ENCODE measurements at places on chromosomes 6 and 20.

DNA sequence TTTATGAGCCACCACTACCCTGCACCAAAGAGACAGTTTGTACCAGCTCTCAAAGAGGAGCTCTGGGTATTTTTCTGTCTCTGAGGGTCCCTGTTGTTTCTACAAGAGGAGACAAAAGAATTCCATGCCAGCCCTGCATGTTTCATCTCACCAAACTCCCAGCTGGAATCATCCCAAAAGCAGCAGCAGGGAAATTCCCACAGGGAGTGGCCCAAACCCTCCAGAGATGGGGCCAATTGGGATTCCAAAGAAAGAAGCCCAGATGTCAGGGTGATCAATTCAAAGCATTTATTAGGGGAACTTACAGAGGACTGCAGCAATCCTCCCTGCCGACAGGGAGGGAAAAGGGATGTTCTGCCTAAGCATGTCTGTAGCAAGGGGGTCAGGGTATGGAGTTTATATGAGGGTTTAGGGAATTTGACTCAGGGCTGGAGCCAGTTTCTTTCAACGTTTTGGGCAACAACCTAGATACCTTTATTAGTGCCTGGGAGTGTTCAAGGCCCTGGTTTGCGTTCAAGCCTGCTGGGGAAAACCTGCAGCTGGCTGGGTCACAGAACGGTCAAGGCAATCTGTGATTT is 47.2 kb downstream of the MUC22 start:
- no peak for DNase-seq

DNA sequence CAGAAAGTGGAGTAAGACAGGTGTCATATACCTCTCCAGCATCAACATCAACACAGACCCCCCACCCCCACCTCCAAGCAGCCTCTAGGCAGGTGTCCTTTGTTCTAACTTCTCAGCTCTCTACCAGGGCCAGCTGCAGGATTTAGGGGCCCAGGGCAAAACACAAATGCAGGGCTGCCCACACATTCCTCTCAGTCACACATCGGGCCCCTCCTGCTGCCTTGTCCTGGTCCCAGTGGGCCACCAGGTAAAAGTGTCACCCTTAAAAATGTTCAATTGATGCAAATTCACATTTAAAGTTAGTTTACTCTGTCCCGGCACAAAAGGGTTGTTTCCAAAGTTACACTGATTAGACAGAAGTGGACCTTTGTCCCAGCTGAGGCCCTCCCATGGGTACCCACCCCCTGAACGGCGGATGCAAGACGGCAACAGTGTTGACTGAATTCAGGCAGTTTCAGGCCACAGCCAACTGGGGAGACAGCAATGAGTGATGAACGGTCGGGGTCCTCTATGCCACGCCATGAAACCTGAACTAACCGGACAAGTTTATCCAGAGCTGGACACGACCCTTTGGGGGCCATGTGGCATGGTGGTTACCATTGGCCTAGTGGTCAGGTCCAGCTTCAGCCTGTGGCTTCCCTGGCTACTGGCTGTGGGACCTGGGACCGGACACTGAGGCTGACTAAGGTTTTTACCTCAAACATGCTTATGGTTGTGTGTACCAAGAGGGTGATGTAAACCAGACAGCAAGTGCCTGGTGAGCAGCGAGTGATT is 52.2 kb upstream of the UNC93A start:
- DNase-seq, result no peak

DNA sequence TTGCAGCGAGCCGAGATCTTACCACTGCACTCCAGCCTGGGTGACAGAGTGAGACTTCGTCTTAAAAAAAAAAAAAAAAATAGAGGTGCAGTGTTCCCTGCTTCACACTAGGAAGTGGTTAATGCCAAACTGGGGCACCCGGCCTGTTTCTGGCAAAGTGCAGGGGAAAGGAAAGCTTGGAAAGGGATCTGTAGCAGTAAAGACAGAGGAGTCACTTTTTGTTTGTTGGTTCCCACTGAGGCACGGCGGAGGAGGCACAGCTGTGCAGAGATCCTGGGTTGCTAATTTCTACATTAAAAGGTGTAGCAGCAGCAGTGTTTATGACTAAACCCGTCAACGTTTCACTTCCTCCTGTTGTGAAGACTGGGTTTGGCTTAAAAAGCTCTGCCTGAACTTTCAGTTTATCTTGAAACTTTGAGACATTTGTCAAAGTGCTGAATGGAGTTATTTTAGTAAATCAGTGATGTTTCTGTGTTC is 125.6 kb downstream of the CARMIL1 start:
- peak; percentile 56 for DNase-seq

DNA sequence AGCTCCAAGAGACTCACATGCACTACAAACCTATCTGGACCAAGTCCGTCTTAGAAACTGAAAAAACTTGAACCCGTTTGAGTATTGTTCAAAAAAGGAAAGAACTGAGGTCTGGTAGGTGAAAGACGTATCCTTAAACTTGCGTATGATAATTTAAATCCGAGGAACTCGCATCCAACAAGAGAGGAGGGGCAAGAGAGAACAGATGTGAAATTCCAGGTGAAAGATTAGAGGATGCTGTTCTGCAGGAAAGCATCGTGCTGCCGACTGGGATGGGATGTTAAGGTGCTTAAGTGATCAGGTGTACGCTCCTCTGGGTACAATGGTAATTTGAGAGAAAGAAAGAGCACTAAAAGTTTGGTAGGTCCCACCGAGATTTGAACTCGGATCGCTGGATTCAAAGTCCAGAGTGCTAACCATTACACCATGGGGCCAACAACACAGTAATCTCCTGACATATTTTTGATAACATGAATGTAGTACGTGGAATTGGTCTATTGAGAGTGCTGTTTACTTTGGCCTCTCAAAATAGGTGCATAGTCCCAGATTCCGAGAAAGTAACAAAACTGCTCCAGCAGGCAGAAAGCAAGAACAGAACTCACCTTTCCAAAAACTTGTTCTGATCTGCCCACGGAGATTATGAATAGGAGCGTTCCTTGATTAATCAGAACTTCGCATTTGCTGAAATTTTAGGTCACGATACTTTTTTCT is 53.5 kb upstream of the BTN3A2 start:
- no peak for DNase-seq

DNA sequence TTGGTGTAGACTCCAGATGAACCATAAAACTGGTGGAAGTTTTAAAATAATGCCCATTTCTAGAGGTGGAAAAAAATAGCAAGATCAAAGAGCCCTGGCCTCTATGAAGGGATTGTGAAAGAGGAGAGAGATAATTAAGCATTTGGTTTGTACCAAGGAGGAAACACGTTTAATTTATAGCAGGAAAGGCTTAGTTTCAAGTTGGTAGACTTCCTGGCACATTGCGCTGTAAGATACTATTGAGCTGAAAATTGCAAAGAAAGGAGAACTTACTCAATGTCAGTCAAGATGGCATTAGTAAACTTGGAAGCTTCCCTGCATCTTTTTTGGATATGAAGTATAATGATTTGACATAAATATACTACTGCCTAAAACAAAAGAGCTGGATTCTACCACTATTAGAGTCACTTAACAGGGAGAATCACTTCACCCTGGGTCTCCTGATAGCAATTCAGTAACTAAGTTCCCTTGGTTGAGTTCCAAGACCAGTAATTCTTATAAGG is 24.4 kb downstream of the MARCKS start:
- no peak for DNase-seq

- DNase-seq, result no peak
Measured at GRCh38 chr20:38055294-38055693, 21.7 kb downstream of the RPRD1B start.

DNA sequence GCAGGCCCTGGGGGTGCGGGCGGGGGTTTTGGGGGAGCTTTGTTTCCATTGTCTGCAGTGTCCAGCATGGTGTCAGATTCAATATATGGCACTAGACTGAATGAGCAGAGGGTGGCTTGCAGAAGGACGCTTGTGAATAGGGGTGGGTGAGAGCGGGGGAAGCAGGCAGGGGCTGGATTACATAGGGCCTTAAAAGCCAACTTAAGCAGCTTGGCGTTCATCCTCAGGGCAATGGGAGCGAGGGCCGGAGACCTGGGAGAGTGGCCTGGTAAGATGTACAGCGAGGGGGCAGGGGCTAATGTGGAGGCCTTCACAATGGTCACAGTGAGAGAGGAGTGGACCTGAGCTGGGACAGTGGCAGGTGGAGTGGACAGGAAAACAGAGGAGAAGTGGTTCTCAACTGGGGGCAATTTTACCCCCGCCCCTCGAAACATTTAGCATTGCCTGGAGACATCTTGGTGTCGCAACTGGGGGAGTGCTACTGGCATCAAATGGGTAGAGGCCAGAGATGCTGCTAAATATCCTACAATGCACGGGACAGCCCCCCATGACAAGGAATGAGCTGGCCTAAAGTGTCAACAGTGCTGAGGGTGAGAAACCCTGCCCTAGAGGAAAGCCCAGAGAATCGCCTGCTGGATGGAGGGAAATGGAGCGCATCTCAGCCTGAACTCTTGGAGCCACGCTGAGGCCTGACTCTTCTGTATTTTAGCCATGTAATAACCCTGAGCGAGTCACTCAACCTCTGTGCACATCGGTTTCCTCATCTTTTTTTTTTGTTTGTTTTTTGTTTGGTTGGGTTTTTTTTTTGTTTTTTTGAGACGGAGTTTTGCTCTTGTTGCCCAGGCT is 15.1 kb upstream of the BAK1 start:
- no peak for DNase-seq

DNA sequence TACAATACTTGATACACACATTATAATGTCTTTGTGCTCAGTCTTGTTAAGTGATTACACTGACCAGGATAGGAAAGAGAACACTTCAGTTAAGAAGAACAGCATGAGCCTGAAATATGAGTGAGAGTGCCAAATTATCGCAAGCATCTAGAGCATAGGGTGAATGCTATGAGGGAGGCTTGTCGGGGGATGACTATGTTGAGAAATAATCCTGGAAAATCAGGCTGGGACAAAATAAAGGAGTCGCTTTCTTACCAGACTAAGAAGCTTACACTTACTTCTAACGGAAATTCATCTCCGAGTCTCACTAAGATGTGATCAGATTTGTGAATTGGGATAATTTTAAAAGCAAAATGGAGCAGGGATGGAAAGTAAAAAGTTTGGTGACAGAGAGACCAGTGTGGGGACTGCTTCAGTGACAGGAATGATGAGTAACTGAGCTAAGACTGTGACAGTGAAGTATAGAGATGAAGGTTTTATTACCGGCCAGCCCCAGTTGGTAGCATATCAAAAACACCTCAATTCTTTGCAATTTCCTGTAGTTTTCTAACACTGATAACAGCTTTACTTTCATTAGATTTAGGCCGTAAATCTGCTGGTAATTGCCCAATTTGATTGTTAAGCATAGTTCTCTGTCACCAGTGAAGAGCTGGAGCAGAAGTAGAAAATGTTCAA is 48.4 kb upstream of the DEFB112 start:
- no peak for DNase-seq

Measured in GM20000 (cell line).